ENCODE measurements at places on chromosomes 7 and 10.

- no peak for DNase-seq
Observed at GRCh38 chr10:24900888-24901685, 51.3 kb downstream of the PRTFDC1 start.

- peak; percentile 94 for DNase-seq
Observed at GRCh38 chr10:17228091-17229015, at the start of gene VIM. VIM (plus strand) TSS chr10:17228241; CDS start chr10:17229423, 1,182 bp downstream.

DNA sequence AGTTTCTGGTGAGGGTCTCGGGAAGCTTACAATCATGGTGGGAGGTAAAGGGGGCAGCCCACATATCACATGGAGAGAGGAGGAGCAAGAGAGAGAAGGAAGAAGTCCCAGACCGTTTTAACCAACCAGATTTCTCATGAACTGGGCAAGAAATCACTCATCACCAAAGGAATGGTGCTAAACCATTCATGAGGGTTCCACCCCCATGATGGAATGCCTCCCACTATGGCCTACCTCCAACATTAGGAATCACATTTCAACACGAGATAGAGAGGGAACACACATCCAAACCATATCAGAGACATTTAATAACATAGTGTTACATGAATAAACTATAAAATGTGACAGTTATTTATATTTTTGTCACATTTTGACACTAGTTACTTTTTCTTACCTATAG, 214.8 kb upstream of the MAGI2 start:
- no peak for DNase-seq

- DNase-seq = no peak
Observed at GRCh38 chr7:117184367-117184766, 138.5 kb downstream of the WNT2 start.

DNA sequence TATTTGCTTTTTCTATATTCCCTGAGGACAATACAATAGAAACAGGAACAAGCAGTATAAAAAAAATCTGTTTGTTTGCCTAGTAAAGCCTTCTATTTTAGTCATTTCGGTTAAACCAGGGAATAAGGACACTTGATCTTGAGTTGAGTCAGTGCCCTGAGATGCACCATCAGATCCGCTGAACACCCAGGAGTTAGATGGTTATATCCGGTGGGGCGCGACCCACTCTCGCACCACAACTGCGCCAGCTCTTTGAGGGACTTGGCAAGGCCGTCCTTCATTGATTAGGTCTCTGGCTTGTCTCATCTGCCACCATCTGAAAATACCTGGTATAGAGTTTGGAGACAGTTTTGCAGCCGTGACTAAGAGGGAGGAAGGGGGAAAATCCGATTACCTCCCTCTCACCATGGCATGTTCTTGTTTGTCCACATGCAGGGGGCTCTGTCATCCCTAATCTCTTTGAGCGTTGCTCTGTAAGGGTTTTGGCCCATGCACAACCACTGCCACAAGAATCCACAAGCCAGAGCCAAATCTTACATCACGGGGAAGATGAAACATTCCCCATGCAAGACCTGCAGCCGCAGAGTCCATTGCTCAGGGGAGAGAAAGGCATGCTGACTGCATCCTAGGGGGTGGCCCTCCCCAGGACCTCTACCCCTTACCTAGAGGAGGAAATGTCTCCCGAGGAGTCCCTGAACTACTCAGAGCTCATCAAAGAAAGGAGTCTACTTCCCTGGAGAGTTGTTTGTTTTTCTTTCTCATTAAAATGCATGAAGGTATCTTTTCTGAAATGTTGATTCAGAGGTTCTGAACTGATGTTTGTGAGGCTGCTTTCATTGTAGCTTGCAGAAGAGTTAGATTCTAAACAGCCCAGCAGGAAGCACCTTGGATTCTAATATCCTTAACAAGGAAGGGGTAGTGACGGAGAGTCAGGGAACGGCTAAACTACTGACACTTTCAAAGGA, 101.6 kb upstream of the FAM171A1 start:
- DNase-seq = peak; percentile 72

DNA sequence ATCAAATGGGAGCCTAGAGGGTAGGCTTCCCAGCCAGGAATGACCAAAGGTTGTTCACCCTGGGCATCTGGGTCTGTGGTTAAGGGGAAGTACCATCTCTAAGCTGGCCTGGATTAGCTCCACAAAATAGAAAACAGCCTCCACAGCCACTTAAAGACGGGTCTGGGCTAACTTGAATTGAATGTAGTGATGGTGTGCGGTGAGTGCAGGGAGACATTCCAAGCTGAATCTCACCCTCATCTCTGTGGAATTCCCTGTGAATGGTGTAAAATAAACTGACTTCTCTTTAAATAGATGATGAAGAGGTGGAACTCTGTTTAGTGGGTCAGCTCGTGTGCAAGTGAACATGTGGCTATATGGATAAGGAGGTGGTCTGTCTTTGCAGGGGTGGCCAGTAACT, 251.0 kb downstream of the DYNC1I1 start:
- DNase-seq = no peak

- DNase-seq = no peak
Observed at GRCh38 chr10:28800144-28800543, 122.8 kb downstream of the BAMBI start.

- no peak for DNase-seq
Observed at GRCh38 chr7:132709971-132710567, 133.8 kb upstream of the PLXNA4 start.

- DNase-seq = no peak
Observed at GRCh38 chr10:50576245-50576815, 47.4 kb downstream of the SGMS1 start.
